ENCODE measurements at places on chromosomes 12 and 14. TPM values are rescaled to one million over a fixed set of nuclear protein-coding genes. Genes with fewer than 3 reads are reported as not detected.

DNA sequence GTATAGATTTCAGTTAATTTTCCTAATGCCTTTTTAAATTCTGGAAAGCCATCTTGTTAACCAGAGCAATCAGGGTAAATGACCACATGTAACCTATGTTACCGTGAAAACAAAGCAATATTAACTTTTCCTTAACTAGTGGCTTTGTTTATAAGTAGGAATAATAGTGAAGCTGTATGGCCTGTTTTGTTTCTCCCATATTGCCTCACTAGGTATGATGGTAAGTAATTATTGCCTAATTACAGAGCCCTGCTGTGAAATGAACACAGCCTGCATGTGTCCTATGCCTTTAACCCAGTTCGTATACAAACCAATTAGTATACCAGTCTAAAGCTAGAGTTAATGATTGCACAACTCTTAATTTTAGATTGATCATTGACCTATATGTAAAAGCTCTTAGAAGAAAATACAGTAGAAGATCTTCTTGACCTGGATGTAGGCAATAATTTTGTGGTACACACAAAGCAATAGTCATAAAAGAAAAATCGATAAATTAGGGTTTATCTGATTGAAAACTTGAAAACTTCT lies 249.9 kb downstream of the CCDC91 start:
- DNase-seq, result no peak

The AMDHD1 gene
- not detected for total RNA-seq

GRCh38 chr12:5489760-5490406 lies 58.0 kb downstream of the NTF3 start:
- DNase-seq, result no peak

The RDH5 gene
- total RNA-seq, result 42.9 TPM

DNA sequence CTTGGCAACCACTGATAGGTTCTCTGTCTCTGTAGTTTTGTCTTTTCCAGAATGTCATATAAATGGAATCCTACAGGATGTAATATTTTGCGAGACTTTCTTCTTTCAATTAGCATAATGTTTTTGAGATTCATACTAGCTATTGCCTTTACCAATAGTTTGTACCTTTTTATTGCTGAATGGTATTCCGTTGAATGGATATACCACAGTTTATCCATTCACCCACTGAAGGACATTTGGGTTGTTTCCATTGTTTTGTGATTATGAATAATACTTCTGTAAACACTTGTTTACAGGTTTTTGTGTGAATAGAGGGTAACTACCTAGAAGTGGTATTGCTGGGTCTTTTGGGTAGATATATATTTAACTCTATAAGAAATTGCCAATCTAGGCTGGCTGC lies 26.3 kb downstream of the GLT8D2 start:
- no peak for DNase-seq

- no peak for DNase-seq
These were observed 39.2 kb upstream of the AMN1 start for GRCh38 chr12:31768046-31768445.

The WSCD2 gene
- 1.2 TPM for total RNA-seq

The RPS26 gene
- 76.8 TPM for total RNA-seq

- DNase-seq, result no peak
These were observed 2.1 kb downstream of the CD9 start for GRCh38 chr12:6202304-6202703.

The FSCB gene
- 2.2 TPM for total RNA-seq

The SPATS2 gene
- 12.3 TPM for total RNA-seq

- peak; percentile 81 for DNase-seq
These were observed 835 bp downstream of the VEZT start for GRCh38 chr12:95218150-95219133.

DNA sequence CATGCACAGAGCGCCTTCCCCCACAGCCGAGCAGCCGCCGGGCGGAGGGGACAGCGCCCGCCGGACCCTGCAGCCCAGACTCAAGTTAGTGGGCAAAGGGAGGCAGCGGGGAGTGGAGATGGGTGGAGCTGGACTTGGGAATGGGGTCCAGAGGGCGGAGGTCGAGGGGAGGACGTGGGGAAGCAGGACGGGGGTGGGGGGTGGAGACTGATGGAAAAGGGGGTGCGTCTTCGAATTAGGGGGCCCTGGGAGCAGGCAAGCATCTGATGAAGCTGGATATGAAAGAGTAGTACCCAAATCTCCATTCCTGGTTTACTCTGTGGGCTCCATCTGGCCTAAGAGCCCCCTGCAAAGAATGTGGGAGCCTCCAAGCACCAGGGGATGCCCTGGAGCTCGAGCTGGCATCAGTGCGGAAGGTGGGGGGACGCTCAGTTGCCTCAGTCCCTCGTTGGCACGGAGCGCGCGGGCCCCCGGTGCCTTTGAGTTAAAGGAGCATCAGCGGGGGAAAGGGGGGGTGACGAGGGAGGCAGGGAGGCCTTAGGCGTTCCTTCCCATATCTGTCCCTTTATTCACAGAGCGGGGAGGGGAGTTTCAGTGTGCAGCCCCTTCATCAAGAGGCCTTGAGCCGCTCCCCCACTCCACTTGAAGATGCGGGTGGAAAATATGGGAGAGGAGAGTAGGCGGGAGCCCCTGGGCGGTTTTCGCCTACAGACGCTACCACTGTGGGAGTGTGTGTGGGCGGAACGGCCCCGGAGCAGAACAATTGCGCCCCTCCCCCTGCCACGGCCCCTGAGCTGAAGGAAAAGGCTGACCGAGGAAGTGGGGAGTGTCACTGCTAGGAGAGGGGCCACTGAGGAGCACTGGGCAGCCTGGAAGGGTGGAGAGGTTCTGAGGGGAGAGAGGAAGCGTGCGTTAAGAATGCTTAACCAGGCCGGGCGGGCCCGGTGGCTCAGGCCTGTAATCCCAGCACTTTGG lies 644 bp downstream of the NAB2 start:
- DNase-seq, result peak; percentile 93

The DLST gene
- 55.4 TPM for total RNA-seq

DNA sequence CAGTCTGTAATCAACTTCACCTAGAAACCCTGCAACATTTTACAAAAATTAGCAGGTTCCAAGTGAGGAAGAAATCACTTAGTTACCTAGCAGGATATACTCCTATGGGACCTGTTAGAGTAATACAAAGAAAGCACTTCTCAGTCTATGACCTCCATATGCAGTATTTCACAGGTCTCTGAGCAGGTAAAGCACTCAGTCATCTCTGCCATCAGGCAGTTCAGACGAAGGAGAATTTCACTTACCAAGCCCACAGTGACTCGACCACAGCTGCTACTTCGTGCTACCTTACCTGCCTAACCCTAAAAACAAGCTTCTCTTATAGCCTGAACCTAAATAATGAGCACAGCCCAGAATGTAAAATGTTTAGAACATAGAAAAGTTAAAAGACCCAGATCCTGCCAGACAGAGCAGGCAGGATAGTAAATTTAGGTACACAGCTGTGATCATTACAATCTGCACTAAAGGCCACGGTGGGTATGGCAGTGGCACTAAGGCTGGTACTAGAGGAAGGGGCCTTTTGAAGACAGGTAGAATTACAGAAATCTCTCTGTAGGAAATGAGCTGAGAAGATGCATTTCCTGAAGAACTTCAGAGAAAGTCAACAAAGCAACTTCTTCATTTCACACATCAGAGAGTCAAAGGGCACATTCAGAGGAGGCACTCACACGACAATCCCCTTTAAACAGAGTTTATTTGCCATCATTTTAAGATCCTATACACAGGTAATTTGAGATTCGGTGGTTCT lies 35.7 kb downstream of the DCAF5 start:
- DNase-seq, result no peak

DNA sequence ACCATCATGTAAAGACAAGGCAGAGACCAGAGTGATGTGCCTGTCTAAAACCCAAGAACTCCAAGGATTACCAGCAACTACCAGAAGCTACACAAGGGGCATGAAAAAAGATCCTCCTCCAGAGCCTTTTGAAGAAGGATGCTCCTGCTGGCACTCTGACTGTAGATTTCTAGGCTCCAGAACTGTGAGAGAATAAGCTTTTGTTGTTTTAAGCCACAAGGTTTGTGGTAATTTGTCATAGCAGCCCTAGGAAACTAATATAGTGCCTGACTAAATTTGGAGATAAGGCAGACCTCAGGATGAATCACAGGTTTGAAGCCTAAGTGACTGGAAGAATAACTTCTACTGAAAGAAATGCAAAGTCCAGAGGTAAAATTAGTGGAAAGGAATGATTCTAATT lies 132.9 kb downstream of the CEP83 start:
- DNase-seq, result no peak

DNA sequence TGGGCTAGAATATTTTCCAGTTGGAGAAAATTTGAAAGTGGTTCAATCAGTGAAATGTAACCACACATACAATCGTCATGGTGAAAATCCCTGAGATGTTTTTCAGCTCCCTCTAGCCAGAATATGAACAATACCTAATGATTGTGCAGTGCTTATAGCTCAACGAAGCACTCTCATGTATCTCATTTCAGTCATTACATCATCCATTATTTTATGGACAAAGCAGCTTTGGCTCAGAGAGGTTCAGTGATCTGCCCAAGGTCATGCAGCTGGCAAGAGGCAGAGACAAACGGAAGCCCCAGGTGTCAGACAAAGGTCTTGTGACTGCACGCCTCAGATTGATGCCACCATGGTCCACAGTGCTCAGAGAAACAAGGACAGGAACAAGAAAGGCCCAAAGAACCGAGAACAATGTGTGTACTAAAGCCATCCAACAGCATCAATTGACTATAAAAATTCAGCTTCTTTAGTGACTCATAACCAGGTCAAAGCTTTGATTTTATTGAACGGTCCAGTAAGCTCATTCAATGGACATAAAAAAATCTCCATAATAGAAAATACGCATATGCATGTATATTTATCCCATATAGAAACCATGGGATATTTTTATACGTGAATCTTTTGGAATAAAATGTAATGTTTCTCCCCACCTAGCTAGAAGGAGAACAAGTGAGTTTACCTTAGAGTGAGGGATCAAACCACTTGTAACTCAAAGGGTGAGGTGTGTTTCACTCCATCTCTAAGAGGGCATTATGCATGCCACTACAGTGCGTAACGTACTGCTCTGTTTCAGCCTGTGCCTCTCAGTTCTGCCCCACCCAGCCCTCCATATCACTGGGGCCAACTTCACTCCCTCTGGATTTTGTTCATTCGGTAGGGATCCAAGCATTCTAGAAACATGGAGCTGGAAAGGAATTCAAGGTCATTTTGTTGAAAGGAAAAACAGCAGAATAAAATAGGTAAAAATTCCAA lies 141.8 kb downstream of the GRIN2B start:
- no peak for DNase-seq

DNA sequence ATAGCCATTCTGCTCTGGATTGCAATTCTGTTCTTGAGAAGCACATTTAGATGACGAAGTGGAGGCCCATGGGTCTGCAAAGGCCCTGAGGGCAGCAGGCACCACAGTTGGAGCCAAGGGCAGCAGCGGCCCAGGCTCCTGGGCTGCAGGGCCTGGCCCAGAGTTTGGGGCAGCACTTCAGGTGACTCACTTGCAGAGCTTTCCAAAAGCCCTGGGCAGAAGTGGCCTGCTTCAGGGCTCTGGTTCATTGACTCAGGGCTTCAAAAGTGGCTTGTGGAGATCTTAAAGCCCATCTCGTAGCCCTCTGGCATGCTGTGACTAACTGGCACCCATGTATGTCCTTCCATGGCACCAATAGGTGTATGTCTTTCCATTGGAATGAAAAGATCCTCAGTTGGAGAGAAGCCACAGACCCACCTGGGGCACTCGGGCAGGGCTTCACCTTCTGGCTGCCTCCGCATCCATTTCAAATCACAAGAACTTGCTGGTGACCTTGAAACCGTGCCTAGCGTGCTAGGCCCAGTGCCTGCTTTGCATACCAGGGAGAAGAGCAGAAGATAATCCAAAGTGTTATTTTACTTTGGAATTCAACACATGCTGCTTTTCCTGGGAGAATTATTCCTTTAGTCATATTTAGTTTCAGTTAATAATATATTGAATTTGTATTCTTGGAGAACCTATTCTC lies 106.7 kb downstream of the PRMT8 start:
- DNase-seq, result no peak

- no peak for DNase-seq
These were observed 17.9 kb downstream of the PXN start for GRCh38 chr12:120247621-120248030.

- DNase-seq, result no peak
These were observed 76.4 kb downstream of the RGS6 start for GRCh38 chr14:72008666-72009065.

GRCh38 chr12:91422811-91423692 lies 240.4 kb upstream of the DCN start:
- DNase-seq, result no peak

DNA sequence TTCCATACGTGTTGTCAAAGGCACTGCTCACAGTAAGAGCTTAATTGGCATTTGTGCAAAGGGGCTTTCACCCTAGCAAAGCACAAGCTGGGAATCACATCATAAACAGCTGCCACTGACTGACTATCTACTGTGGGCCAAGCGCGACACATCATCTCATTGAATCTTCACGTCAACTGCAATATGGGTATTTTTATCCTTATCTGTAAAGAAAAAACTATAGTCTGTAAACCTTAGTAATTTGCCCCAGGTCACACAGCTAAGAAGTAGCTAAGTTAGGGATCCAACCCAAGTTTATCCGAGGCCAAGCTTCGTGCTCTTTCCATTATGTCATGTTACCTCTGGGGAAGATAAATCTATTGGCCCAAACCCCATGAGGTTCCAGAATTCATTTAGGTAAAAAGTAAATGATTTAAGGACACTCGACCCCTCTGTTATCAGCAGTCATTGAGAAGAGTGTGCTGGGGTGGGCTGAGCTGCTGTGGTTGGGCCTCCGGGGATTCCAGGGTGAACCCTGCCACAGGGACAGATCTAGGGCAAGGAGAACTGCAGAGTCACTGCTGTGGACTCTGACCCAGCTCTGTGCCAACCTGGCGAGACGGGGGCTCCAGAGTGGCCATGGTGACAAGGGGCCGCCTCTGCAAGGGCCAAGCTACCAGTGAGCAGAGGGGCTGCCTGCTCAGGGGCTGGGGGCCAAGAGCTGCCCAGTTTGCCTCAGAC lies 27.6 kb downstream of the NCKAP5L start:
- DNase-seq, result no peak

DNA sequence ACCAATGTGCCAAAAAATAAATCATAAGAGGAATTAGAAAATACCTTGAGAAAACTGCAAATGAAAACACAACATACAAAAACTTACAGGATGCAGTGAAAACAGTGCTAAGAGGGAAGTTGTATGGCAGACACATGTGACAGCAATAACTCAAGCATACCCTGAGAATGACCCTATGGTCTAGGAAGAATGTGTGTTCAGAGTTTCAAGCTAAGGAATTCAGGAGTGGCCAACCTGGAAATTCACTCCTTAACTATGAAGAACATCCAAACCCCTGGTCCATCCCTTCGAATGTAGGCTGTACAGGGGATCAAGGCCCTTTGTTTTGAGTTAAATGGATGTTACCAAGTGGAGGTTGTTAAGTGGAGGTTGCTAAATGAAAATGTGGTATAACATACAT lies 16.7 kb upstream of the TTC9 start:
- DNase-seq, result no peak
